ENCODE measurements at places on chromosomes 16 and 17. TPM values are rescaled to one million over a fixed set of nuclear protein-coding genes. Genes with fewer than 3 reads are reported as not detected.

COPZ2 gene
- polyA plus RNA-seq = 1.9 TPM

TEDC2 gene
- polyA plus RNA-seq = 47.9 TPM

KRTAP2-3 gene
- not detected for polyA plus RNA-seq

HSD11B2 gene
- 0.24 TPM for polyA plus RNA-seq

IRX6 gene
- not detected for polyA plus RNA-seq

OR3A2 gene
- not detected for polyA plus RNA-seq

GPRC5B gene
- not detected for polyA plus RNA-seq

TRPV3 gene
- 2.1 TPM for polyA plus RNA-seq

ZG16 gene
- polyA plus RNA-seq = not detected

MYH11 gene
- 1.9 TPM for polyA plus RNA-seq

PLXDC1 gene
- not detected for polyA plus RNA-seq

CTRB1 gene
- polyA plus RNA-seq = not detected

MFSD6L gene
- polyA plus RNA-seq = 0.33 TPM

SCRN2 gene
- polyA plus RNA-seq = 24.8 TPM

TEKT1 gene
- not detected for polyA plus RNA-seq

MAF gene
- polyA plus RNA-seq = not detected

AATK gene
- not detected for polyA plus RNA-seq

TACO1 gene
- polyA plus RNA-seq = 33.7 TPM

CANT1 gene
- 32.8 TPM for polyA plus RNA-seq

DYNLRB2 gene
- 0.93 TPM for polyA plus RNA-seq

PMP22 gene
- polyA plus RNA-seq = not detected

CSF3 gene
- 0.15 TPM for polyA plus RNA-seq

C17orf100 gene
- 4.1 TPM for polyA plus RNA-seq

CEP112 gene
- 0.53 TPM for polyA plus RNA-seq

SMPD3 gene
- polyA plus RNA-seq = 1.6 TPM

MAP3K14 gene
- polyA plus RNA-seq = 25.1 TPM

SOX8 gene
- polyA plus RNA-seq = not detected

KRTAP3-2 gene
- not detected for polyA plus RNA-seq

CCL16 gene
- polyA plus RNA-seq = not detected

GPRC5C gene
- polyA plus RNA-seq = 0.14 TPM

B4GALNT2 gene
- 0.05 TPM for polyA plus RNA-seq

TNP2 gene
- polyA plus RNA-seq = not detected

LGALS9C gene
- polyA plus RNA-seq = 1.1 TPM

KRT14 gene
- polyA plus RNA-seq = not detected

KCNJ12 gene
- 0.06 TPM for polyA plus RNA-seq

NRN1L gene
- 0.37 TPM for polyA plus RNA-seq

NPTX1 gene
- not detected for polyA plus RNA-seq

DLX4 gene
- polyA plus RNA-seq = 0.16 TPM

CES5A gene
- polyA plus RNA-seq = not detected

Data from GM12878 (cell line).